ENCODE measurements at places on chromosomes 3 and 15. TPM values are rescaled to one million over a fixed set of nuclear protein-coding genes. Genes with fewer than 3 reads are reported as not detected.

Gene CATSPER2
- 2.3 TPM for total RNA-seq

Gene MYO9A
- 38.5 TPM for total RNA-seq

Gene C2CD4A
- not detected for total RNA-seq

Gene PSTPIP1
- total RNA-seq: 10.1 TPM

Gene OR5K2
- not detected for total RNA-seq

Gene CDCP1
- total RNA-seq: 24.5 TPM

Gene LMLN
- 1.4 TPM for total RNA-seq

Gene WDR53
- total RNA-seq: 4.6 TPM

Gene ECE2
- 2.9 TPM for total RNA-seq

Gene SLC25A36
- total RNA-seq: 54.7 TPM

Gene DUOX2
- 86.2 TPM for total RNA-seq

Gene MUC20
- total RNA-seq: 4.0 TPM

Gene RGMA
- total RNA-seq: 1.7 TPM

Gene THRB
- total RNA-seq: 25.0 TPM

Gene OR5H2
- total RNA-seq: not detected

Gene PSMA4
- total RNA-seq: 393 TPM

Gene TF
- total RNA-seq: not detected

Gene NRROS
- total RNA-seq: 1.7 TPM

Gene ALDH1L1
- 4.3 TPM for total RNA-seq

Gene LMAN1L
- total RNA-seq: 83.5 TPM

Gene TFRC
- total RNA-seq: 289 TPM

Gene MELTF
- total RNA-seq: 0.72 TPM

Gene CHST2
- total RNA-seq: 5.7 TPM

Gene INKA1
- total RNA-seq: not detected

Gene TM4SF18
- total RNA-seq: 2.0 TPM

Gene CADPS
- total RNA-seq: 2.7 TPM

Gene PRR23E
- not detected for total RNA-seq

Gene ISLR
- total RNA-seq: 44.6 TPM
